Subcutaneous preadipocyte (primary cell): ENCODE measurements at places on chromosomes 12 and 14. TPM values are rescaled to one million over a fixed set of nuclear protein-coding genes. Genes with fewer than 3 reads are reported as not detected.

The BDKRB1 gene
- 4.8 and 6.1 TPM in 2 replicates for total RNA-seq

The SLC2A14 gene
- total RNA-seq, result under 0.01 and 0.20 TPM in 2 replicates

The TMEM119 gene
- 143 and 173 TPM in 2 replicates for total RNA-seq

The DEPDC4 gene
- total RNA-seq, result 0.73 and 2.2 TPM in 2 replicates

The B3GNT4 gene
- under 0.01 and 0.20 TPM in 2 replicates for total RNA-seq

The DNAJC22 gene
- 0.20 TPM in 1 of 2 replicates, not detected in the other for total RNA-seq

The SLC38A4 gene
- total RNA-seq, result under 0.01 and 0.20 TPM in 2 replicates

The ARID4A gene
- 8.5 and 10.4 TPM in 2 replicates for total RNA-seq

The KCNA1 gene
- total RNA-seq, result 1.8 and 2.2 TPM in 2 replicates

The GARIN6 gene
- total RNA-seq, result not detected in 2 replicates

The KRT82 gene
- not detected in 2 replicates for total RNA-seq

The B4GALNT3 gene
- not detected in 2 replicates for total RNA-seq

The ENDOU gene
- total RNA-seq, result 0.37 and 1.6 TPM in 2 replicates

The NAA30 gene
- total RNA-seq, result 14.3 and 18.6 TPM in 2 replicates

The RND1 gene
- under 0.01 TPM in 2 replicates for total RNA-seq

The KRT6A gene
- 0.78 TPM in 1 of 2 replicates, not detected in the other for total RNA-seq

The TRIM9 gene
- total RNA-seq, result 0.59 and 2.6 TPM in 2 replicates

The SERPINA12 gene
- not detected in 2 replicates for total RNA-seq

The FAM186B gene
- total RNA-seq, result 0.20 and 0.37 TPM in 2 replicates

The PPFIA2 gene
- 2.2 and 4.4 TPM in 2 replicates for total RNA-seq

The ABCD2 gene
- total RNA-seq, result under 0.01 TPM in 2 replicates

The ZNF410 gene
- total RNA-seq, result 54.0 and 57.5 TPM in 2 replicates

The STAT2 gene
- total RNA-seq, result 139 and 173 TPM in 2 replicates

The FZD10 gene
- 1.1 TPM in 1 of 2 replicates, not detected in the other for total RNA-seq

The CARMIL3 gene
- under 0.01 TPM in 1 of 2 replicates, not detected in the other for total RNA-seq

The AJUBA gene
- 3.3 and 12.7 TPM in 2 replicates for total RNA-seq

The LRR1 gene
- total RNA-seq, result 25.0 and 34.6 TPM in 2 replicates

The MGAT4C gene
- not detected in 2 replicates for total RNA-seq

The CLEC4D gene
- not detected in 2 replicates for total RNA-seq
